Endothelial cell of coronary artery (primary cell): ENCODE measurements at places on chromosomes 2 and 18. TPM values are rescaled to one million over a fixed set of nuclear protein-coding genes. Genes with fewer than 3 reads are reported as not detected.

The FBXO15 gene
- total RNA-seq, result 0.09 and 0.38 TPM in 2 replicates

The NT5DC4 gene
- not detected in 2 replicates for total RNA-seq

The GATA6 gene
- 9.4 and 15.4 TPM in 2 replicates for total RNA-seq

The MFSD6 gene
- 4.4 and 5.1 TPM in 2 replicates for total RNA-seq

The GPR45 gene
- not detected in 2 replicates for total RNA-seq

The ACTG2 gene
- total RNA-seq, result under 0.01 TPM in 1 of 2 replicates, not detected in the other
